ENCODE measurements at places on chromosomes 2 and 18.
A peak's percentile ranks its signal among the peaks of the same experiment; 100 is the strongest.

DNA sequence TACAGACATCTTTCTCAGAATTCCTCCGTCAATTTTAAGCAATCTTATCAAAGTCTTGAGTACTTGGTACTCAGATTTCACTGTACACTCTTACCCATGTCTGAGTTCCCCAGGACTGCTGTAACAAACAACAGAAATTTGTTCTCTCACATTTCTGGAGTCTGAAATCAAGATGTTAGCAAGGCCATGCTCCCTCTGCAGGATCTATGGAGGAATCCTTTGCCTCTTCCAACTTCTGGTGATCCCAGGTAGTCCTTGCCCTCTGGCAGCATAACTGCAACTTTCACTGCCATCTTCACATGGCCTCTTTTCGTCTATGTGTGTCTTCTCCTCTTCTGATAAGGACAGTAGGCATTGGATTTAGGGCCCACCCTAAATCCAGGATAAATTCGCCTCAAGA is 17.1 kb upstream of the CACNB4 start:
- no peak for DNase-seq

DNA sequence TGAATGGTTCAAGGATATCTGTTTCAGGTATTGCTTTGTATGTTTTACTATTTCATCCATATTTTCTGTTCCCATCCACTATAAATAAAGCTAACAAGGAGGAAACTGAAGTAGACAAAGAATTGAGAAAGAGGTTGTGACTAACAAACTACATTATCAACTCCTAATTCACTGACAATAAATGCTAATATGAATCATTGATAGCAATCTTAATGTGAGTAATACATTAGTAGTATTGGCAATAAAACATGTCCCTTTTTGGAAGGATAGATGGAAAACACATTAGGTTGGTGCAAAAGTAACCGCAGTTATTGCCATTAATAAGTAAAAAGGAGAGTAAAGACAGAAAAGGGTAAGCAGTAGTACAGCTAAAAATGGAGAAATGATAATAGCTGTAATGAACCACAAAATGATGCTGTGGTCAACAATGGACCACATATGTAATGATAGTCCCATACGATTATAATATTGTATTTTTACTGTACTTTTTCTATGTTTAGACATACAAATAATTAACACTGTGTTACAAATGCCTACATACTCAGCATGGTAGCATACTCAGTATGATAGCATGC is 104.7 kb downstream of the THADA start:
- no peak for DNase-seq

- no peak for DNase-seq
Observed at GRCh38 chr2:99507937-99508818, 18.4 kb upstream of the REV1 start.

DNA sequence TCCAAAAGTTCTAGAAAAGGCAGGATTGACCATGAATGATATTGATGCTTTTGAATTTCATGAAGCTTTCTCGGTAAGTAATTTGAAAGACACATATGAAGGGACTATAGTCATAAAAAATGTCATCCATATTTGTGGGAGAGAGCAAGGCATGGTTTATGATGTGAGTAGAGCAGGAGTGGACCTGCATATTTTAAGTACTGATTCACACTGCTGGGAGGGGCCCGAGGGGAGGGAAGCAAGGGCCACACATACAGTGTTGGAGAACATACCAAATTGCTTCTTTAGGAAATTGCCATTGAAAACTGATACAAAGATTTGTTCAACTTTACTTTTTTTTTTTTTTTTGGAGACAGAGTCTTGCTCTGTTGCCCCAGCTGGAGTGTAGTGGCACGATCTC is 39.4 kb downstream of the HADHB start:
- peak; percentile 28 for DNase-seq

DNA sequence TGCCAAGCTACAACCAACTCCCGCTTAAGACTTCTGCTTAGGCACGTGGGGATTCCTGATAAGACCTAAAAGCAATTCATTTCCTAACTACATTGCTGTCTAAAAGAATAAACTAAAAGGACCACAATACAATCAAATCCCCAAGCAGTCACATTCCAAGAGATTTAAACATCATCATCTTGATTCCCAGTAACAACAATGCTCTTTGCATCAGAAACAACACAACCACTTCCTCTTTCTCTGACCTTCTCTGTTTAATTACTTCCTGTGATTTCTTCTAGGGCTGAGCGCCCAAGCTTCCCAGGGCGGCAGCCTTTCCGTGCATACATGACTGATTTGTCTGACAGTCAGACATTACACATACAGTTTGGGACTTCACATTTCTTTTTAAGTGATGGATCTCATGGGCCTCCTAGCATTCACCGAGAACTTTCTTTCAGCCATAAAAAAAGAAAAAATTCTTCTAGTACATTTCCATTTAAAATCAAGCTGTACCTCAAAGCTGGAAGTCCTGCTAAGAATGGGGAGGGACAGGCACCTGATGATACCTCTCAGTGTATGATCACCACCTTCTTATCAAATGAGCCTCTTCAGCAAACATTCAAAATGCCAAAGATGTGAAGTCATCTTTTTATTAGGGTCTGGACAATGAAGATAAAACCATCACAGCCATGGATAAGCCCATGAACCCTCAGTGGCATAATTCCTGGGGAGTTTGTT is 11.5 kb downstream of the SPRED2 start:
- peak; percentile 68 for DNase-seq

Data from LoVo (cell line).